ENCODE measurements at places on chromosomes 5 and 9. TPM values are rescaled to one million over a fixed set of nuclear protein-coding genes. Genes with fewer than 3 reads are reported as not detected.

Gene ARL10
- total RNA-seq: 6.6 TPM

Gene GAS1
- 79.8 TPM for total RNA-seq

Gene SHISAL2B
- not detected for total RNA-seq

Gene IL13
- not detected for total RNA-seq

Gene ZNF658
- total RNA-seq: 4.5 TPM

Gene OR13D1
- total RNA-seq: not detected

Gene ADAMTS2
- total RNA-seq: 51.8 TPM

Gene SMIM3
- 47.9 TPM for total RNA-seq

Gene CCL27
- total RNA-seq: not detected

Gene FASTKD3
- 5.1 TPM for total RNA-seq

Gene PCDHGA3
- total RNA-seq: 5.9 TPM

Gene TMEM174
- not detected for total RNA-seq

Gene ANKRD18A
- total RNA-seq: 4.3 TPM

Gene MYMK
- total RNA-seq: not detected

Gene DMRT3
- 0.33 TPM for total RNA-seq

GRCh38 chr5:178214160-178214803 is 9.9 kb downstream of the HNRNPAB start:
- H3K27me3 ChIP-seq: no peaks in the 10 kb centered on the region
- peaks cover 12% of the 10 kb centered on the region for H3K4me1 ChIP-seq
- no peak overlapping the region for H3K4me3 ChIP-seq
- H3K27ac ChIP-seq: peak overlapping the region; percentile 56

GRCh38 chr5:433836-434235 is 9.1 kb upstream of the EXOC3 start:
- peak; percentile 49 for DNase-seq
- H3K27me3 ChIP-seq: no peaks in the 10 kb centered on the region
- H3K4me1 ChIP-seq: no peaks in the 10 kb centered on the region
- H3K36me3 ChIP-seq: no peaks in the 10 kb centered on the region

DNA sequence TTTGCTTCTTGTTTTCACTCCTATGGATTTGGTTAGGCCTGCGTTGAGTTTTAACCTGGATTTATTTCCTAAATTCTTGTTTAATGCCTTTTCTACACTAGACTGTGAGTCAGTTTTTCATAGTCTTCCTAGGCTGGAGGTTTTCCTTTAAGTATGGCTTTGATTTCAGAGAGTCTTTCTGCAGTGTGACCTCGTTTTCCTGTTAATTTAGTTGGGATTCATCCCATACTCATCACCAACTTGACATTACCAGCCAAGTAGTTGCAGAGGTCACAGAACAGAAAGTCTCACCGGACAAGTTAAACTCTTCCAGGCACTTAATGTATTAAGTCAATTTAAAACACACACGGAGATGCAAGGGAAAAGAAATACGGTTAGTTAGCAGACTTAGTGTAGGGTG is 29.7 kb upstream of the AUH start:
- DNase-seq: no peak
- no peak overlapping the region for H3K27ac ChIP-seq
- H3K4me3 ChIP-seq: no peak overlapping the region

DNA sequence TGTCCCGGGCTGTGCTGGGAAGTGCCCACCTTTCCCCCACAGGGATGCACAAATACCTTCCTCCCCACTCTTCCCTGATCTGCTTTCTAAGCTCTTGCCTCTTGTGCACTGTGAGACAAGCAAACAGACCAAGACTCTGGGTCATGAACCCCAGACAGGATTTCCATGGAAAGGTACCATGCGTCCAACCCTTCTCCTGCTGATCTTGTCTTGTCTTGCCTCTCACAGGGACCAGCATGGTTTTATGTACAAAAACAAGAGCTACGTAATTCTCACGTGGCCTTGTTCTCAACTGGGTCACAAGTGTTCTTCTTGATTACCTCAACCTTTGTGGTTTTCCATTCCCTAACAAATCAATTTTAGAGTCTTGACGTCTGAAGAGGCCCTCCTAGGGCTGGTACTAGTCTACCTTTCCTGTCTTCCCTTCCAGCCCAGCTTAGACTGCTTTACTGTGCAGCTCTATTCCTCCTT is 176.5 kb upstream of the MAP3K1 start:
- DNase-seq: no peak
- peaks cover 18% of the 10 kb centered on the region for H3K4me1 ChIP-seq
- no peaks in the 10 kb centered on the region for H3K27me3 ChIP-seq
- peak overlapping the region; percentile 81 for H3K27ac ChIP-seq
- H3K4me3 ChIP-seq: no peak overlapping the region

- no peaks in the 10 kb centered on the region for H3K27me3 ChIP-seq
- peak within 1 kb of the TSS; percentile 77 for H3K4me3 ChIP-seq
- peak within 1 kb of the TSS; percentile 96 for H3K27ac ChIP-seq
- H3K4me1 ChIP-seq: peaks cover 27% of the 10 kb centered on the region
- H3K36me3 ChIP-seq: no peaks in the 10 kb centered on the region
Measured at GRCh38 chr9:121369595-121370265, at the start of gene STOM. STOM (minus strand) TSS chr9:121370250; CDS start chr9:121370187, 63 bp downstream.

GRCh38 chr5:55682071-55682470 is 30.1 kb downstream of the SLC38A9 start:
- no peak overlapping the region for H3K4me3 ChIP-seq
- no peaks in the 10 kb centered on the region for H3K4me1 ChIP-seq
- DNase-seq: no peak
- no peaks in the 10 kb centered on the region for H3K36me3 ChIP-seq
- H3K27me3 ChIP-seq: no peaks in the 10 kb centered on the region

- H3K36me3 ChIP-seq: no peaks in the 10 kb centered on the region
- peak overlapping the region; percentile 61 for H3K27ac ChIP-seq
- H3K4me1 ChIP-seq: no peaks in the 10 kb centered on the region
- no peak for DNase-seq
Measured at GRCh38 chr5:107470295-107470582, 200.5 kb downstream of the EFNA5 start.

- no peak overlapping the region for H3K27ac ChIP-seq
- no peak overlapping the region for H3K4me3 ChIP-seq
- H3K4me1 ChIP-seq: no peaks in the 10 kb centered on the region
- no peaks in the 10 kb centered on the region for H3K27me3 ChIP-seq
- DNase-seq: no peak
Measured at GRCh38 chr5:175795959-175796358, 75.4 kb upstream of the CPLX2 start.

DNA sequence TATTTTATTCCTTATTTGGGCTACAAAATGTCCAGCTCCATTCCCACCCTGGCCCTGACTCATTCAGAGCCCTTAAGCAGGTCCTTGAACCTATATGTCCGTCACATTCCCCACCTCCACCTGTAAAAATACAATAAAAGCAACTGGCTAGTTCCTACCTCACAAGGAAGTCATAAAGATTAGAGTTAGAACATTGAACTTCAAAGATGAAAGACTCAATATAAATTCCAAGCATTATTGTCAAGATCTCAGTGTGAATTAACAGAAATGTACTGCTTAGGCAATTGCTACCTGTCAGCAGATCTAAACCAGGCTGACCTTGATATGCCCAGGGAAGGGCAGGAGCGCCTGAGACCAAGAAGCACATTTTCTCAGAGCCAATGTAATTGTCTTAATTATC is 221.8 kb downstream of the ENC1 start:
- no peak overlapping the region for H3K4me3 ChIP-seq
- no peaks in the 10 kb centered on the region for H3K27me3 ChIP-seq
- H3K27ac ChIP-seq: no peak overlapping the region
- DNase-seq: no peak
- no peaks in the 10 kb centered on the region for H3K4me1 ChIP-seq

DNA sequence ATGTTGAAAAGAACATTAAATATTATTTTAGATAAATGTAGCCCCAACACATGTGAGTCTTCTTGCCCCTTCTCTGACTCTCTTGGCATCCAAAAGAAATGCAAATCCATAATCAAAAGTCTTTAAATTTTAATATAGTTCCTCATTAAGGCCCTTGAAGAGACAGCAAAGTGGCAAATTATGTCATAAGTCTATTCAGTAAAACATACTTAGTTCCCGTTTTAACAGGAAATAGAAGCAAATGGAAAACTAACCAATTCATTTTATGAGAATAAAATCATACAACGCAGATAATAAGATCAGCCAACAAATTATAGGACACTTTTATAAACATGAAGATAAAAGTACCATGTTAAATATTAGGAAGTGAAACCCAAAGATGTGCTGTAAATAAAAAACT is 20.1 kb upstream of the IFNB1 start:
- H3K27ac ChIP-seq: no peak overlapping the region
- H3K27me3 ChIP-seq: no peaks in the 10 kb centered on the region
- peaks cover 4% of the 10 kb centered on the region for H3K4me1 ChIP-seq
- no peak overlapping the region for H3K4me3 ChIP-seq

DNA sequence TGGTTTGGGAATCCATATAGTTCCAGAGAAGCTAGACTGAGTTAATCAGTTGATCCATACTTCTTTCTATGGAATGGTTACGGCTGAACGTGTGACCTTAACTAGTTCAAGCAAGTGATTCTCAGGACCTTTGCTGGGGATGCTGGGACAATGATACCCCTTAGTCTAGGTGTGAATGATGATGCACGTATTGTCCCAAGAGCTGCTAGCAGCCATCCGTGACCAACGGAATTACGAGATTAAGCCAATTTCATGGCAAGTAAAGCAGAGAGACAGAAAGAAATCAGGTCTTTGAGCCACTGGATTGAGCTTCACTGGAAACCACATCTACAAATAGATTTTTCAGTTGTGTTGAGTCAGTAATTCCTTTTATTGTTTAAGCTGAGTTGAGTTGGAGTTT is 99.2 kb upstream of the LIFR start:
- H3K27ac ChIP-seq: no peak overlapping the region
- no peak for DNase-seq

- H3K36me3 ChIP-seq: no peaks in the 10 kb centered on the region
- H3K27ac ChIP-seq: peak overlapping the region; percentile 30
- no peak overlapping the region for H3K4me3 ChIP-seq
- DNase-seq: no peak
- no peaks in the 10 kb centered on the region for H3K27me3 ChIP-seq
- no peaks in the 10 kb centered on the region for H3K4me1 ChIP-seq
Measured at GRCh38 chr9:77896938-77897667, 134.5 kb downstream of the GNAQ start.

DNA sequence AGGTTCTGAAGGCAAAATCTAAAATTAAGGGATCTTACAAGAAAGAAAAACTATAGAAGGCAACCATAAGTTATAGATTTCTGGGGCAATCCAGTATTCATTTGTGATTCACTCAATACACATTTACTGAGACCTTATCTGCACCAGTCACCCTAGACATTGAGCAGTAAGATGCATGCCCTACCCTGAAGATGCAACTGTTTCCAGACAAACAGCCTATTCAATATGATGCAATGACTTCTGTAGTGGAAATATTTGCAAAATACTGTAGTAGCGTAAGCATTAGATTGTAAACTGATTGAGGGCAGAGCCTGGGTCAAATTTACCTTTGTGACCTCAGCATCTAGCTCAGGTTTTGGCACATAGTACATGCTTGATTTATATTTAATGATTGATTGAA is 256.2 kb upstream of the ACTBL2 start:
- H3K4me3 ChIP-seq: no peak overlapping the region
- no peaks in the 10 kb centered on the region for H3K27me3 ChIP-seq
- DNase-seq: no peak
- no peaks in the 10 kb centered on the region for H3K4me1 ChIP-seq
- no peak overlapping the region for H3K27ac ChIP-seq

GRCh38 chr9:92961627-92962302 is 14.4 kb downstream of the FGD3 start:
- peak overlapping the region; percentile 7 for H3K27ac ChIP-seq
- H3K4me3 ChIP-seq: no peak overlapping the region

GRCh38 chr5:61340775-61341361 is 8.8 kb downstream of the ZSWIM6 start:
- no peaks in the 10 kb centered on the region for H3K4me1 ChIP-seq
- H3K4me3 ChIP-seq: no peak overlapping the region
- DNase-seq: no peak
- no peak overlapping the region for H3K27ac ChIP-seq

- H3K36me3 ChIP-seq: no peaks in the 10 kb centered on the region
- DNase-seq: no peak
- H3K4me1 ChIP-seq: no peaks in the 10 kb centered on the region
- H3K27me3 ChIP-seq: no peaks in the 10 kb centered on the region
- H3K27ac ChIP-seq: no peak overlapping the region
Measured at GRCh38 chr9:95815961-95816360, 59.5 kb upstream of the ERCC6L2 start.

DNA sequence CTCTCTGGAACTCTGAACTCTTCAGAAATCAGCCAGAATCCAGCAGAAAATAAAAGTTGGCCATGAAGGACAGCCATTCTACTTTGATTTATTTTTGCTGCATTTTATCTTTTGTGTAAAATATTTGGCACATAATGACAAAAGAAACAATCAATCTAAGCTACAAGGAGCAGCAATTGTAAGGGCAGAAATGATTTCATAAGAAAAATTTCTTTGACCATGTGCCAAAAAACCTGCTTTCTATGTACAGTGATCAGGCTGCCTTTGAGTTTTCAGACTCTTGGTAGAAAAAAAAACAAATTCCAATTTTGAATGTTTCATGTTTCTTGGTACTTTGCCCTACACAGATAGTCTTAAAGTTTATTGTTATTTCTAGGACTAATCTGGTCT is 69.8 kb upstream of the SLC1A3 start:
- H3K27me3 ChIP-seq: no peaks in the 10 kb centered on the region
- H3K27ac ChIP-seq: no peak overlapping the region
- H3K36me3 ChIP-seq: no peaks in the 10 kb centered on the region
- H3K4me1 ChIP-seq: no peaks in the 10 kb centered on the region
- H3K4me3 ChIP-seq: no peak overlapping the region

DNA sequence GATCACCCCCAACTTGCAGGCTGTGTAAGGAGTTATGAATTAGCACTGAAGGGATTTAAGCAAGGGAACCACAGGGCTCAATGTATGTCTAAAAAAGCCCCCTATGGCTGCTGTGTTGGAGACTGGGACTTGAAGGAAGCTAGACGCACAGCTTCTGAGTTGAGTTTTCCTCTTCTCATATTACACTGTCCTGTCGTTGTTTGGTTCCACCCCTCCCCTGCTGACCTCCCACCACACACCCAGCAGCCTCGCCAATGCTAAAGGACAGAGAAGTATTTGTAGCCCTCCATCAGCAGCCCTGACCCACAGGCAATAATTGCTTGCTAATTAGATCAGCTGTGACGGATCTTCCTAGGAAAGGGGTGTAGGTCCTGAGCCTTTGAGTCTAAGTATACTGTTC is 15.1 kb upstream of the CARTPT start:
- H3K36me3 ChIP-seq: no peaks in the 10 kb centered on the region
- no peaks in the 10 kb centered on the region for H3K4me1 ChIP-seq
- no peak overlapping the region for H3K4me3 ChIP-seq
- H3K27me3 ChIP-seq: no peaks in the 10 kb centered on the region
- no peak overlapping the region for H3K27ac ChIP-seq
- DNase-seq: no peak

GRCh38 chr5:55936100-55936693 is 58.6 kb downstream of the IL6ST start:
- no peaks in the 10 kb centered on the region for H3K36me3 ChIP-seq
- no peak overlapping the region for H3K27ac ChIP-seq
- no peaks in the 10 kb centered on the region for H3K27me3 ChIP-seq
- H3K4me1 ChIP-seq: no peaks in the 10 kb centered on the region

GRCh38 chr5:40904205-40904993 is 4.9 kb upstream of the C7 start:
- H3K4me3 ChIP-seq: no peak overlapping the region
- no peaks in the 10 kb centered on the region for H3K36me3 ChIP-seq
- no peaks in the 10 kb centered on the region for H3K27me3 ChIP-seq
- no peak overlapping the region for H3K27ac ChIP-seq

Data from breast epithelium (tissue), 4 donors.